ENCODE measurements at places on chromosomes 6 and 20.

DNA sequence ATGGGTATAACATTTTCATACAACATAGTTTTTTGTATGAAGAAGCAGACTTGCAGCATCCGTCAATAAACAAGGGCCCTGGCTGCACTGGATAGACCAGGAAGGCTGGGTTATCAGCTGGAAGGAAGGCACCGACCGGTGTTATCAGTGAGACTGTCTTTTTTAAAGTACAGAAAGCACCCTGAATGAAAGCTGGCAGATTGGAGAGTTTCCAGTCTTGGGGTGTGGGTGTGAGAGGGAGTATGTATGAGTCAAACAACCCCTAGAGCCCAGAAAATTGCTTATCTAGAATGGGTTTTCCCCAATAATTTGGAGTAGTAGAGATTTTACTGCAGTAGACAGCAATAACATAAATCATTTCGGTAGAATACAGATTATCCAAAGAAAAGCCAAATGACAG lies 42.4 kb downstream of the TXLNB start:
- DNase-seq = no peak

DNA sequence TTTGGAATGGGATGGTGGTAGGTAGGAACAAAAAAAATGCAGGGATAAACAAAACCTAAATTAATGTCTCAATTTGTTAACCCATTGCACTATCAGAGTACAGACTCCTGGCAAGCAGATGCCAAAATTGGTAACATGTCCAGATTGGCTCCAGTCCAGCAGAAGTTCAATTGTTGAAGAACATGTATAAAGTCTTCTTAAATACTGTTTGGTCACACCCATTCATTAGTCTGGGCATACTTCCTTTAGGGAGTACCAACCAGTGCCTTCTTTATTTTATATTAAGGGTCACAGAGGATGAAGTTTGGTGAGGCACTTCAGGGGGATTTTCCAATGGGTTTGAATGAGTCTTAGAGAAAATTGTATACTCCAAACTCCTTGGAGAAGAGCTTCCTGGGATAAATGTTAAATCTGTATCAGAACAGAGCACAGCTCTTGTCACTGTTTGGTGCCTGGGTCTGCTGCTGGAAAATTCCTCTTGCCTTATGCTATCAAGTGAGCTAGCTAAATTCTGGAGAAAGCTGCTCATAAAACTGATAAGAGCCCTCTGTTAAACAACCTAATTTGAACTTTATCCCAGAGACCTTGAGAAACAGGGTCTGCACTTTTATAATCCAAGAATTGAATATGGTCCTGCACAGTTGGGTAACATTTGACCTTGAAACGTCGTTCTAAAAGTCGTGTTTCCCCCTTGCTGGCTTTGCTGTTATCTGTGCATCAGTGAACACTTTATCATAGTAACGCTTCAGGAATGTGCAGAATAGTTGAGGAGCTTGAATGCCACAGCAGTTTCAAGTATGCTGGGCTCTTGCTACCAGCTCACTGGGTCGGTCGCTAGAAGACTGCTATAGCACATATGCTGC lies 334.1 kb upstream of the CITED2 start:
- DNase-seq = no peak

DNA sequence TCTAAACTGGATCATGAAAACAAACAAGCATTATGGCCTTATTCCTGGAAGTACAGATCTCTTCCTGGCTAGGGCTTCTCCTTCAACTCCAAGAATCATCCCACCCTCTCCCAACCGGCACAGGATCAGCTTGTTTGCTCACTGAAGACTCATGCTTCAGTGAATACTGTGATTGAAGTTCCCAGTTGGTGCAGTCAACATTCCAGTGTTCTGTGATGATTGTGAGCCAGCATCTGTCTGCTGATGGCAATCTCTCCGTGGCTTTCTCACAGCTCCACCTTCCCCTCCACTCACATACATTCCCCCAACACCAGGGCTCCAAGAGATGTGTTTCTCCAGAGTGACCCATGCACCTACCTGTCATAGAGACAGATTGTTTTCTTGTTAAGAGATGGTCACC lies 421.3 kb upstream of the BTBD3 start:
- DNase-seq = no peak

- no peak for DNase-seq
Observed at GRCh38 chr20:63227260-63227659, 8.4 kb upstream of the BIRC7 start.

DNA sequence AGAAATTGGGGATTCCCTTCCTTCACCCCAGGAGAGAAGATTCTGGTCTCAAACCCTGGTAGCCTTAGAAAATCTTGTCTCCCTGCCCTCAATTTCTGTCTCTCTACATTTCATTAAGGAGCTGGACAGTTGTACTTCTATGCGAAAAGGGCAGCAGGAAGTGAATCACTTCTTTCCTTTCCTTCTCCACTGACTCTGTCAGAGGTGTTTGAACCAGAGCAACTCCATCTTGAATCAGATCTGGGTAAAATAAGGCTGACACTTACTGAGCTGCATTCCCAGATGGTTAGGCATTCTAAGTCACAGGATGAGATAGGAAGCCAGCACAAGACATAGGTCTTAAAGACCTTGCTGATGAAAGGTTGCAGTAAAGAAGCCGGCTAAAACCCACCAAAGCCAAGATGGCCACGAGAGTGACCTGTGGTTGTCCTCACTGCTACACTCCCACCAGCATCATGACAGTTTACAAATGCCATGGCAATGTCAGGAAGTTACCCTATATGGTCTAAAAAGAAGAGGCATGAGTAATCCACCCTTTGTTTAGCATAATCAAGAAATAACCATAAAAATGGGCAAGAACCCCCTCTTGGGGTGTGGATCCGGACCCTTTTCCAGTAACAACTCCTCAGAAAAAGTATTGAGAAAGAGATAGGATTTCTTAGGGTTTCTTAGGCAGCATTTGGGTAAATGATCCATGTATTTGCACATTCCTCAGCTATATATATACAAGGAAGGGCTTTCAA lies 95.8 kb upstream of the PLCB4 start:
- DNase-seq = no peak

GRCh38 chr6:104682722-104683643 lies 176.7 kb downstream of the HACE1 start:
- peak; percentile 46 for DNase-seq

GRCh38 chr6:13992417-13993055 lies 67.8 kb downstream of the RNF182 start:
- no peak for DNase-seq

- no peak for DNase-seq
Observed at GRCh38 chr6:147974376-147974775, 368.3 kb upstream of the SASH1 start.

GRCh38 chr6:149755300-149756260 lies 6.0 kb downstream of the PCMT1 start:
- no peak for DNase-seq

DNA sequence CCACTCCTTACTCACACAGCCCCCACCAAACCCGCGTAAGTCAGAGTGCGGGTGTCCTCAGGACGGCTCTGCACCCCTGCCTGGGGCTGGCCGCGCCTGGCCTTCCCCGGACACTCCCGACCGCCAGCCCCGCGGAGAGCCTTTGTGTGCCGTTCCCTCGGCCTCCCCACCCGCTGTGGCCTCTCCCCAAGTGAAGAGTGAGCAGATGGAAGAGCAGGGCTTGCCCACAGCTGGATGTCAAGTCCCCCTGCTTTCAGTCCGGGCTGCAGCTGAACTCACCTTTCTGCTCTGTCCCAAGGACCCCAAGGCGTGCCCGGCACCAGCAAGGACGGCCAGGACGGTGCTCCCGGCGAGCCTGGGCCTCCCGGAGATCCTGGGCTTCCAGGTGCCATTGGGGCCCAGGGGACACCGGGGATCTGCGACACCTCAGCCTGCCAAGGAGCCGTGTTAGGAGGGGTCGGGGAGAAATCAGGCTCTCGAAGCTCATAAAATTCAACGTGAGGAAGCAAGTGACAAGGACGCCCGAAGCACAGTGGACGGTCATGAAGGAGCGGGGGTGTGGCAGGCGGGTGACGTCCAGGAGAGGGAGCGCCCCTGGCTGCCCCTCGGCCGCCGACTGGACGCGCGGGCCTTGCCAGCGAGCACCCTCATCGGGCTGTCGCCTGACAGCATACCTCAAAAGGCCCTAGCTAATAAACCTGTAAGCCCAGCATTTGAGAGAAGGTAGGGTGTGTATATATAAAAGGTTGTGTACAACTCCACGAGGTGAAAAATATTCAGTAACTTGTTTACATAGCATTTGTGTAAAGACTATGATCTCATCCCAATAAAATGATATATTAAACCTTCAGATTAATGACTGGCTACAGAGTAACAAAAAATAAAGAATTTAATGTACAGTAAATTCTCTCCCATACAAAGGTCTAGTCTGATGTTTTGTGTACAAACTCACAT lies 21.1 kb downstream of the TCFL5 start:
- no peak for DNase-seq

GRCh38 chr20:48350313-48350988 lies 477.3 kb downstream of the PREX1 start:
- DNase-seq = no peak

DNA sequence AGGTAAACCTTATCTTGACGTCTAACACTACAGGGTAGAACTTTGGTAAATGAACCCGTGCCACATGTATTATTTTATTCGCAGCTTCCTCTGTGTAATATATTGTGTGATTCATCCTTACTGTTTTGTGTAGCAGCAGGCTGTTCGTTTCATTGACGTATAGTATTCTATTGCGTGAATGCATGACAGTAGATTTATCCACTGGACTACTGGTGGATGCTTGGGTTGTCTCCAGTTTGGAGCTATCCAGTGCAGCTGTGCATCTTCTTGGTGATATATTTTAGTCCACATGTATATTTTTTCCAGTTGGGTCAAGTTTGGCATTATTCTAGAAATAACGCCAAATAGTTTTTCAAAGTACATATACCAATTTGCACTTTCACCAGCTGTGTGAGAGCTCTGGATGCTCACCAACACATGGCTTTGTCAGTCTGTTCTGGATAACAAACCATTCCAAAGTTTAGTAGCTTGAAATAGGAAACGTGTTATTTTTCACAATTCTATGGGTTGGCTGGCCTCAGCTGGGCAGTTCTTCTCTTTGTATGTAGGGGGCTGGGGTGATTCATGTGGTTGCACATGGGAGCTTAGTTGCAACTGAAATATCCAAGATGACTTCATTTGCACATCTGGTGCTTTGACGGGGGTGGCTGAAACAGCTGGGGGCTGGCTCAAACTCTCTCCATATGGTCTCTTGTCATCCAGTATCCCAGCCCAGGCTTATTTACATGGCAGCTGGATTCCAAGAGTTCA lies 9.3 kb downstream of the ECT2L start:
- DNase-seq = no peak

- no peak for DNase-seq
Observed at GRCh38 chr6:95686895-95687294, 109.6 kb downstream of the MANEA start.

GRCh38 chr20:21867353-21867752 lies 161.9 kb downstream of the PAX1 start:
- no peak for DNase-seq

- DNase-seq = no peak
Observed at GRCh38 chr20:16759181-16759563, 11.0 kb downstream of the OTOR start.

DNA sequence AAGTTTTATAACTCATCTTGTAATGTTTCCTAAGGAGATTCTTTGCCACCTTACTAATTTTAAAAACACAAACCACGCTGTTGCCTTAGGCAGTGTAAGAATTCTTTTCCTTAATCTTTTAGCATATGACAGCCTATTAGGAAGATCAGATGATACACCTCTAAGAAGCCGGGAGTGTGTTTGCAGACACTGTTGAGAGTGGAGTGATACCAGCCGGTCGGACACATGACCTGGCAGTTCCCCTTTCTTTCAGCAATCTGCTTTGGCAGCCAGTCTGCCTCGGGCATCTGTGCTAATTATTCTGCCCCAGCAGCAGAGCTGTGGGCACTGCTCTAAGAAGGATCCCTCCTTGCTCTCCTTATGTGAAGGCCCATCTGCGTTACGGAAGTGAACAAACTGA lies 50.9 kb downstream of the PLCB4 start:
- no peak for DNase-seq

DNA sequence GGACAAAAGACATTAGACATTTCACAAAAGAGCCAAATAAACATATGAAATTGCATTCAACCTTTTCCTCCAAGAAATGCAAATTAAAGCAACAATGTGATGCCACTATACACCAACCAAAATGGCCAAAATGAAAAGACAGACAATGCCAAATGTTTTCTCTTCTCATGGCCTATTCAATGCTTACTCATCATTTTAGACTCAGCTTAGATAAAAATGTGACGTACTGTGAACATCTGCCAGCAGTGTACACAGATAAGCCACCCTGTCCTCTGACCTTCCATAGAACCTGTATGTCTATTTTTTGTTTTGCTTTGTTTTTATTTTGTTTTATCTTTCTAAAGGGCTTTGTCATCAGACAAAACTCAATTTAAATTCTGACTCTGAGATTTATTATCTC lies 385.2 kb downstream of the FRK start:
- DNase-seq = no peak

DNA sequence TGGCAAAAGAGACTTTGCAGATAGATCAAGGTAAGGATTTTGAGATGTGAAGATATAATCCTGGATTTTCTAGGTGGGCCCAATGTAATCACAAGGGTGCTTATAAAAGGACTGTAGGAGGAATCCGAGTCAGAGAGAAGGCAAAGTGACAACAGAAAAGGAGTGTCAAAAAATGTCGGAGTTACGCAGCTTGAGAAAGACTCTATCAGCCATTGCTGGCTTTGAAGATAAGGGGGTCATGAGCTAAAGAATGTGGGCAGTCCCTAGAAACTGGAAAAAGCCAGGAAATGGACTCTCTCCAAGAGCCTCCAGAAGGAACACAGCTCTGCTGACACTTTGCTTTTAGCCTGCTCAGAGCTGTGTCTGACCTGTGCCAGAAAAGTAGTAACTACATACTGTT lies 8.7 kb upstream of the RWDD1 start:
- DNase-seq = no peak
